ENCODE measurements at places on chromosomes 5 and 9. TPM values are rescaled to one million over a fixed set of nuclear protein-coding genes. Genes with fewer than 3 reads are reported as not detected.

DNA sequence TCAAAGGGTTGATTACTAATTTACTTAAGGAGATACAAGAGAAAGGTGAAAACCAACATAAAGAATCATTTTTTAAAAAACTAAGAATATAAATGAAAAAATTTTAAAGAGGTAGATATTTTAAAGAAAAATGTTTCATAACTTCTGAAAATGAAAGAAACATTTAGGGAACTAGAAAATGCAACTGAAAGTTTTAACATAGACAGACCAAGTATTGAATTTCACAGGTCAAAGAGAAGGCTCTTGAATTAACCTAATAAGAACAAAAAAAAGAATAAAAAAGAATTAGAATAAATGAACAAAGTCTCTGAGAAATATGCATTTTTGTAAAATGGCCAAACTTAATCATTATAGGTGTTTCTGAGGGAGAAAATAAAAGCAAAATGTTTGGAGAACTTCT, 16.1 kb upstream of the FAM174A start:
- no peaks in the 10 kb centered on the region for H3K36me3 ChIP-seq
- H3K27ac ChIP-seq = no peak overlapping the region
- H3K27me3 ChIP-seq = no peaks in the 10 kb centered on the region
- no peaks in the 10 kb centered on the region for H3K4me1 ChIP-seq
- DNase-seq = no peak

- no peaks in the 10 kb centered on the region for H3K36me3 ChIP-seq
- H3K4me3 ChIP-seq = no peak overlapping the region
- DNase-seq = no peak
- no peak overlapping the region for H3K27ac ChIP-seq
- no peaks in the 10 kb centered on the region for H3K27me3 ChIP-seq
Observed at GRCh38 chr5:6950250-6950649, 237.0 kb downstream of the TENT4A start.

DNA sequence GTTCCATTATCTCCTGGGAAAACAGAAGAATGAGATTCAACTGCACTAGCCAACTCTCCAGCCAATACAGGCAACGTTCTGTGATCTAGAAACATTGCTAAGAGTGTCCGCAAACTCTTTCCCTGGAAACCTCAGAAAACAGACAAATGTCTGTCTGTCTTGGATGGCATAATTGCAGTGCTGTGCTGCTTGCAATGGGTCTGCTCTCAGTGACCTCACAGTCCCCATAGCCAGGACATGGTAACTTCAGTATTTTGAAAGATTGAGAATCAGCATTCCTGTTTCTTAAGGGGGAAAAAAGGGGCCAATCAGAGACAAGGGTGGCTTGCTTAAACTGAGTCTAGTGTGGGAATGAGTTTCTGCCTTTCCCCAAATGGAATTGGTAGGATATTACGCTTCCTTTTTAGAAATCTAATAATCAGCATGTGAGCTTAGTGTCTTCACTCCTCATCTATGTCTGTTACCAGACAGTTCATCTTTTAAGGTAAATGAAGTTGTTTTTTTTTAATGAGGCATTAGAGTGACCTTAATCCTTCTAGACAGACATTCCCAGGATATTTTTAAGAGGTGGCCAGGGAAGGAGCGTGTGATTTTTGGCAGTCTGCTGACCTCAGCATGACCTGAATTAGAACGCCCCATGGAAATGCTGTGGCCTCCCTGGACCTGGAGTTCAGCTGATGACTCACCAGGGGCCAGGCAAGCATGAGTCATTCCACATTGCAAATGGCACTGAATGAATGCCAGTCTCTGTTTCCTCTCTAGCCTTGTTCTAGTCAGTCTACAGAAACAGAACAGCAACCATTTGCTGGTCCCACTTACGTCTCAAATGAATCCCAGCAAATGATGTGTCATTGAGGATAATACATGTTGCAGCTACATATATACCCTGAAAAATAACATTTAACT, 210.2 kb upstream of the ACTBL2 start:
- H3K36me3 ChIP-seq = no peaks in the 10 kb centered on the region
- peaks cover 64% of the 10 kb centered on the region for H3K4me1 ChIP-seq
- peak overlapping the region; percentile 73 for H3K27ac ChIP-seq
- DNase-seq = peak; percentile 94
- H3K27me3 ChIP-seq = no peaks in the 10 kb centered on the region
- peak overlapping the region; percentile 22 for H3K4me3 ChIP-seq

GRCh38 chr5:765948-766631, 18.4 kb downstream of the ZDHHC11B start:
- no peaks in the 10 kb centered on the region for H3K4me1 ChIP-seq
- no peak overlapping the region for H3K27ac ChIP-seq
- no peaks in the 10 kb centered on the region for H3K36me3 ChIP-seq
- H3K4me3 ChIP-seq = no peak overlapping the region

DNA sequence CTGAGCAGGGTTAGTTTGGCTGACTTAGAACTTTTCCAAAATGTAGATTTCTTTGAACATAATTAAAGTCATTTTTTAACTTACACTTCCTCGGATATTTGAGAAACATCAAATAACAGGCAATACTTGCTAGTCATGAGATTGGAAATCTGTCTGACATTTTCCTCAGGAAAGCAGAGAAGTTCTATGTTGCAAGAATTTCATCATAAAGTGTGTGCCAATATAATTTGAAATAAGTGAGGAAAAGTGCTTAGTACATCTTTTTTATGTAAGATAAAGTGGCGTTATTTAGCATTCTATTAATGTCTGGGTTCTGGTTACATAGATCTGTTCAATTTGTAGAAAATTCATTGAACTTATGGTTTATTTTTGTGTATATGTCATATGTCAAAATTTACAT, 48.7 kb upstream of the C5orf47 start:
- no peak for DNase-seq
- H3K36me3 ChIP-seq = no peaks in the 10 kb centered on the region
- no peaks in the 10 kb centered on the region for H3K27me3 ChIP-seq
- H3K4me1 ChIP-seq = no peaks in the 10 kb centered on the region
- H3K4me3 ChIP-seq = no peak overlapping the region
- H3K27ac ChIP-seq = no peak overlapping the region

GRCh38 chr5:71658916-71659662, 60.0 kb upstream of the CARTPT start:
- no peak for DNase-seq
- no peaks in the 10 kb centered on the region for H3K27me3 ChIP-seq
- H3K4me1 ChIP-seq = peaks cover 10% of the 10 kb centered on the region
- H3K36me3 ChIP-seq = no peaks in the 10 kb centered on the region
- no peak overlapping the region for H3K4me3 ChIP-seq
- no peak overlapping the region for H3K27ac ChIP-seq

Gene GPR150
- not detected for total RNA-seq

DNA sequence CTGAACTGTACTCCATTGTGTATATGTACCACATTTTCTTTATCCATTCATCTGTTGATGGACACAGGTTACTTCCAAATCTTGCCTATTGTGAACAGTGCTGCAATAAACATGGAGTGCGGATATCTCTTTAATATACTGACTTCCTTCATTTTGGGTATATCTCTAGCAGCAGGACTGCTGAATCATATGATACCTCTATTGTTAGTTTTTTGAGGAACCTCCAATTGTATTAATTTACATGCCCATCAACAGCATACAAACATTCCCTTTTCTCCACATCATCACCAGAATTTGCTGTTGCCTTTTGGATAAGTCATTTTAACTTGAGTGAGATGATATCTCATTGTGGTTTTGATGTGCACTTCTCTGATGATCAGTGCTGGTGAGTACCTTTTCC, 81.8 kb upstream of the FAM120A start:
- H3K36me3 ChIP-seq = no peaks in the 10 kb centered on the region
- no peak overlapping the region for H3K4me3 ChIP-seq
- DNase-seq = no peak
- H3K27me3 ChIP-seq = no peaks in the 10 kb centered on the region
- H3K4me1 ChIP-seq = no peaks in the 10 kb centered on the region

Gene OR1J2
- not detected for total RNA-seq

DNA sequence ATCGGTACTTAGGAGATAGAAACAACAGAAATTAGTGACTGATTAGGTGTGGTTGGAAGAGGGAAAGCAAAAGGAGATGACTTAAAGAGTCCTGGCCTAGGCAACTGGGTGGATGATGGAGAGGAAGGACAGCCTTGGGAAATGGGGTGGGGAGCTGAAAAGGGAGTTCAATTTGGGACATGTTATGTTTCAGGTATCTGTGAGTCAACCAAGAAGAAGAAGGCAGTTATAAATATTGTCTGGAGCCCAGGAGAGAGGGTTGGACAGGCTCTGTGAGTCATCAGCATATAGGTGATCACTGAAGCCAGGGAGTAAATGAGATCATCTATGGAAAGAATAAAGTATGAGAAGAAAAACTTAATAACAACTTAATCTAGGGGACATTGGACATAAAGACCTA, 357.7 kb downstream of the NPR3 start:
- H3K4me1 ChIP-seq = peaks cover 6% of the 10 kb centered on the region
- DNase-seq = no peak
- H3K27ac ChIP-seq = no peak overlapping the region
- H3K4me3 ChIP-seq = no peak overlapping the region
- H3K27me3 ChIP-seq = no peaks in the 10 kb centered on the region

DNA sequence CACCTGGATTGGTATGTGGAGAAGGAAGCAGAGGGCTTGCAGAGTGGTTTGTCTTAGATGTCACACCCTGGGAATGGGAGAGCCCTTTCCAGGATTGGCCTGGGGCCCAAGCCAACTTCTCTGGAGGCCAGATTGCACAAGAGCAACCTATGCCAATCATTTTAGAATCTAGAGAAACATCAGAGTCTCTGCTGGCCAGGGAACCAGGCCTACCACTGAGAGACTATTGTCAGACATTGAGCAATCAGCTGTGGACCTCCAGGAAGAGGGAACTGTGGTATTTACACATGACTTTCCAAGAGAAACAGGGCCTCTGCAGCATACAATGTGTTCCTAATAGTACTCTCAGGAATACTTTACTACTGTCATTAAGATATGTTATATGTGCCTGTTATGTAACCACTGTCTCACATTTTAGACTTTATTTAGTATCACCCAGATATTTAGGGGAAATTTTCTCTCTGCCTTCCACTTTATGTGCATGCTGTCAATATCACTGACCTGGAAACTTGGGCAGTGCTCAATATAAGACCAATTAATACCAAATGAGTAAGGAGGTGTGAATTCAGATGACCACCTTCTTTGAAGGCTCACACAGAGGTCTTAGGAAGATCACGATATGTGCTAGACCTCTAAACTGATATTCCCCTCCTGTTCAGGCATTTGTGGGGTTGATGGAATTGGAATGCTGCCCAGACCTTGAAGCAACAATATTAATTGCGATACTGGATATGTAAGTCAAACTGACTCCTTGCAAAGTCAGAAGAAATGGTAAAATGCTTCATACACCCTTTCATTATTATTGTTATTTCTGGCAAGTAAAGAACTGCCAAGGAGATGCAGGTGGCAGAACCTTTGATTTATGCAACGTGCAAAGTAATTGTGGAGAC, 20.5 kb upstream of the CCL28 start:
- H3K27ac ChIP-seq = no peak overlapping the region
- H3K4me1 ChIP-seq = peaks cover 9% of the 10 kb centered on the region
- peak; percentile 31 for DNase-seq

- H3K4me3 ChIP-seq = no peak overlapping the region
- no peak overlapping the region for H3K27ac ChIP-seq
- H3K36me3 ChIP-seq = no peaks in the 10 kb centered on the region
- no peak for DNase-seq
- no peaks in the 10 kb centered on the region for H3K27me3 ChIP-seq
- peaks cover 71% of the 10 kb centered on the region for H3K4me1 ChIP-seq
Observed at GRCh38 chr5:16886366-16886736, 49.7 kb downstream of the MYO10 start.

Gene PCDHB7
- not detected for total RNA-seq

- no peaks in the 10 kb centered on the region for H3K36me3 ChIP-seq
- no peak overlapping the region for H3K4me3 ChIP-seq
- no peak overlapping the region for H3K27ac ChIP-seq
Observed at GRCh38 chr9:108691614-108692013, 164.2 kb downstream of the ACTL7B start.

DNA sequence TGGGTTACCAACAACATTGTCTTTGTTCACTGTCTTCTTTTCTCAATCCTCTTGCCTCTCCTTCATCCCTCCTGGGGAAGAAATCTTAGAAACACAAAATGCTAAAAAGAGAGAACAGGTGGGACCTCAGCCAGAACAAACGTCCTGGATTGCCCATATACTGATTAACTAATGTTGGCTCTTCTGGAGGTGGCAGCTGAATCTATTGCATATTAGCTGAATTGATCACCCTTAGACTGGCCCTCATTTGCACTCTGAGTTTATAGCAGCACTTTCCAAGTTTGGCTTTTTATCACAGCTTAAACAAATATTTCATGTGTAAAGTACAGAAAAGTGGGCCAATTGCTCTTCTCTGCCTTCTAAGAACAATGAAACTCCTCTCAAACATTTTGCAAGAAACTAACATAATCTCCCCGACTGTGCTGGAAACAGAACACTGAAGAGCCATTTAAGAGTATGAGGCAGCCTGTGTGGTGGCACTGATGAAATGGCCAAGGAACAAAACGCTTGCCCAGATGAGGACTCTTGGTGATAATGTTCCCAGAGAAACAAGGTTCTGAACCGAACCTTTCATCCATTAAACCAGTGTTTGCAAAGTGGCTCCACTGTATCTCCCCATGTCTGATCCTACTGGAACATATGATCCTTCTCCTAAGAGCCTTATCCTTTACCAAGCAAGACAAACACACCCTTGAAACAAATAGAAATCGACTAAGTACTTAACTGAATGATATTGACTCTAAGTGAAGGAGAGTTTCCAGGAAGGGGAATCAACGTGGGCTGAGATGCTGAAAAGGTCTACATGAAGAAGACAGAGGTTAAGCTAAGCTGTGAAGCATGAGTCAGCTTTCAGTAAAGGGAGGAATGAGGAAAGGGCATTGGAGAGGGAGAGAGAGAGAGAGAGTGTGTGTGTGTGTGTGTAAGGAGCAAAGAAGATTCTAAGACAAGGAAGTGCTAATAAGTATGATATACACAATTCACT, 83.2 kb upstream of the LIFR start:
- H3K4me1 ChIP-seq = peaks cover 25% of the 10 kb centered on the region

Gene SPINK6
- not detected for total RNA-seq

GRCh38 chr5:139178589-139178917, 19.6 kb downstream of the SIL1 start:
- H3K36me3 ChIP-seq = no peaks in the 10 kb centered on the region
- peaks cover 14% of the 10 kb centered on the region for H3K4me1 ChIP-seq
- no peak overlapping the region for H3K4me3 ChIP-seq
- no peak overlapping the region for H3K27ac ChIP-seq
- H3K27me3 ChIP-seq = no peaks in the 10 kb centered on the region

DNA sequence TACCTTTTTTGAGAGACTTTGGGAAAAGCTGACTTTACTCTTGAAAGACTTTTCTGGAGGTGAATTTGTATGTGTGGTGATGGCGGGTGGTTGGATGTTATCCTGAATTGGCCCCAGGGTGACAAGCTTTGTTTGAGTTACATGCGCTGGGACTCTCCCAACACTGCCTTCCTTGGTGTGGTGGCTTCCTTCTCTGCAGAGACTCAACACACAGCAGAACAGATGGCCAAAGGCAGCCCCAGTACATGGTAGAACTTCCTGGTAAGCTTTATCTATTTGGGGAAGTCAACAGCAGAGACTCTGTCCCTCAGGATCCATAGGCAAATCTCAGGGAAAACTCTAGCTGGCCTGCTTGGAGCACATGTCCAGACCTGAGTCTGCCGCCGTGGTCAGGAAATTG, 18.1 kb downstream of the C1QTNF2 start:
- no peak for DNase-seq
- no peaks in the 10 kb centered on the region for H3K27me3 ChIP-seq
- H3K4me1 ChIP-seq = no peaks in the 10 kb centered on the region

Measured in HCT116 (cell line).